IPS DF 6.9 (cell line): ENCODE measurements at places on chromosomes 4 and X.

- DNase-seq: no peak
- no peaks in the 10 kb centered on the region for H3K4me1 ChIP-seq
- no peak overlapping the region for H3K27ac ChIP-seq
- H3K4me3 ChIP-seq: no peak overlapping the region
- no peaks in the 10 kb centered on the region for H3K36me3 ChIP-seq
Observed at GRCh38 chr4:176534566-176534965, 214.8 kb downstream of the SPCS3 start.

- H3K27ac ChIP-seq: no peak overlapping the region
- DNase-seq: no peak
- H3K4me3 ChIP-seq: no peak overlapping the region
- no peaks in the 10 kb centered on the region for H3K36me3 ChIP-seq
- H3K27me3 ChIP-seq: no peaks in the 10 kb centered on the region
- H3K4me1 ChIP-seq: no peaks in the 10 kb centered on the region
Observed at GRCh38 chrX:74232859-74233258, 71.1 kb upstream of the ZCCHC13 start.

DNA sequence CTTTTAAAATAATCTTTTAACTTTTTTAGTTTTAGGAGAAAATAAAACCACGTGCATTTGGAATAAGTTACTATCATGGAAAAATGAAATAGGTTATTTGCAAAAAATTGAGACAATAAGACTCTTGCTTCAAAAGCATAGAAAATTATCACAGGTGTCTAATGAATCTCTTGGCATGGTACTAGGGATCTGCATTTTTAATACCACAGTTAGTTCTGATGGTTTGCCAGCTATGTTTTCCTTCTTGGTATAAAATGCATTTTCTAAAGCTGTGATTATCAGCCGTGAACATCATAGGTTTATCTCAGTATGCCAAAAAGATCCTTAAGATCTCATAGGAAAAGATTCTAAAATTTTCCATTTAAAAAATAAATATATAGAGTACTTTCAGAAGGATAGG lies 83.9 kb downstream of the RASL11B start:
- no peak for DNase-seq
- no peak overlapping the region for H3K27ac ChIP-seq
- H3K27me3 ChIP-seq: no peaks in the 10 kb centered on the region
- H3K4me3 ChIP-seq: no peak overlapping the region

DNA sequence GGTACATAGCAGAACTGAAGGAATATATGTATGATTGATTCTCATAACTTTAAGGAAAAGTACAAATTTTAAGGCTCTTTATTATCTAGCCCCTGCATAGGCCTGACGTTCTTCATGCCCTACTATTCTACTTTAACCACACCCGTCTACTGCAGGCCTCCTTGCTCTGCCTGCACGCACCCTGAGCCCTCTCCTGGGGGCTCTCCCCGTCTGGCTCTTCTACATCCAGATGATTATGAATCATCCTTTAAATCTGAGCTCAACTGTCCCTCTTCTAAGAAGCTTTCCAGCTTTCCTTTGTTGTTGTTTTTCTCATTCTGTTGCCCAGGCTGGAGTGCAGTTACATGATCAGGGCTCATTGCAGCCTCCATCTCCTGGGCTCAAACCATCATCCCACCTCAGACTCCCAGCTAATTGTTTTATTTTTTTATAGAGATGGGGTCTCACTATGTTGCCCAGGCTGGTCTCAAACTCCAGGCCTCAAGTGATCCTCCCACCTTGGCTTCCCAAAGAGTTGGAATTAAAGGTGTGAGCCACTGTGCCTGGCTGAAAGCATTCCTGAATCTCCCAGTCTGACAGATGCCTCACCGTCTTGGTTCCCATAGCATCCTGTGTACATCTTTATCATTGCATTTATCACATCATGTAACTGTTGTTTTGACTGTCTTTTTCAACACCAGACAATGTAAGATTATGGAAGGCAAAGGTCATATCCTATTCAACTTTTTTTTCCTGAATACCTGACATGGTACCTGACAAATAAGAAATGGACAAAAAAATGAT lies 89.2 kb downstream of the WDFY3 start:
- H3K36me3 ChIP-seq: no peaks in the 10 kb centered on the region
- H3K4me1 ChIP-seq: no peaks in the 10 kb centered on the region
- no peaks in the 10 kb centered on the region for H3K27me3 ChIP-seq
- H3K27ac ChIP-seq: no peak overlapping the region

DNA sequence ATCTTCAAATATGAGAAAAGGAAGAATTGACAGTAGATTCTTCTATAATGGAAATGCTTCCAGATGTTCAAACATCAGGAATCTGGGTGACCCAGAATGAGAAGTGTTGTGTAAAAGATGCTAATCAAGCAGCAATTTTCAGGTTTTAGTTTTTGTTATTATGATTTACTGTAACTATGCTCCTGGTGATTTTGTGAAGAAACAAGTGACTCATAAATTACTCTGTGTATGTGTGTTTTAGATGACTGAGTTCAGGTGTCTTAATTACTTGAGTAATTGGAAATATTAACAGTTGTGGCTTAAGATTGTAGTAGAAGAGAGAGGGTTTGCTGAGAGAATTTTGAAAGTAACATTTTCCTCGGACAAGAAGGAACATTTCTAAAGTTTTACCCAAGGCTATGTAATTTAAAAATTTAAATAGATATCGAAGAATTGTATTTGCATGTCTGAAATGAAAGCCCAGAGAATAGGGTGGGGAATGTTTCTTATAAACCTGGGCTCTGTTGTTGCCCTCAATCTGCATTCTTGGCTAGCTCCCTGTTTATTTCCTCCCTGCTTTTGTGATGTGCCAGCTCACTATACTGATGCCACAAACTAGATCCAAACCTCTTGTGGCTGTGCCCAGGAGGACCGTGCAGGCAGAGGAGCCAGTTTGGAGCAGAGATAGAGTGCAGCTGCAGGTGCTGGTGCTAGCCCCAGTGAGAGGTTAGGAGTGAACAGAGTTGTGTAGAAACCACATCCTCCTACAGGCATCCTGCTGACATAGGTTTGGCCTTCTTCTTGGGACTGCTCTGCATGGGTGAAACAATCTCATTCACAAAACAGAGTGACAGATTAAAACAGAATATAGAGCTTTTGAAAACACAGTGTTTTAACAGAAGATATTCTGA lies 25.4 kb upstream of the TNIP3 start:
- H3K4me3 ChIP-seq: no peak overlapping the region
- H3K27me3 ChIP-seq: no peaks in the 10 kb centered on the region
- H3K36me3 ChIP-seq: no peaks in the 10 kb centered on the region
- H3K4me1 ChIP-seq: peaks cover 2% of the 10 kb centered on the region; the same call in 1 of the 2 replicates
- no peak overlapping the region for H3K27ac ChIP-seq
